ENCODE measurements at places on chromosomes 13 and 19.
A peak's percentile ranks its signal among the peaks of the same experiment; 100 is the strongest.

DNA sequence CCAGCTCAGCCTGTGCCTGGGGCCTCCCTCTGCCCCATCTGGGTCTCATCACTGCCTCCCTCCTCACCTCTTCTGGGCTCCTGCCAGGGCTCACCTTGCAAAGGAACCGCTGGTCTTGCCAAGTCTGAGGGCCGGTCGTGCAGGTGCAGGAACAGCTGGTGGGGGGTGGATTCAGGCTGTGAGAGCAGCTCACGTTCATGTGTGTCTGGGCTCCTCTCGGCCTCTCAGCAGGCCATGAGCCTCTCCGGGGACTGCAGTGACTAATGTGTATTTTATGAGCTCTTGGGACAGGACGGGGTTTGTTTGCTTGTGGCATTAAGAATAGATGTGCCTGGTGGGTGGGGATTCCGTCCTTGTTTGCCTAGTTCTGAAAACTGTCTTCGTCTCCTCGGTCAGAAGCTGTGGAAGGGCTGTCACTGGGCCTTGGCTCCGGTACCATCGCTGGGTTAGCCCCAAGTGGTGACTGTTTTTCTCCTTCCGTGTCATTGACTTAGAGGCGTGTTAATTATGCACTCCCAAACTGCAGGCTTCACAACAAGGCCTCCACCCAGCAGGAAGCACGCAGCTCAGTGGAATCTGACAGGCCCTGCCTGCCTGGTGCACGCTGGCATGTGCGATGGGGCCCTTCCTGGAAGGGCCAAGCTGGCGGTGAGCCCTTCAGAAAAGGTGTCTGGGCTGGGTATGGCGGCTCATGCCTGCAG lies 77.6 kb downstream of the KDM4B start:
- DNase-seq = peak; percentile 94

DNA sequence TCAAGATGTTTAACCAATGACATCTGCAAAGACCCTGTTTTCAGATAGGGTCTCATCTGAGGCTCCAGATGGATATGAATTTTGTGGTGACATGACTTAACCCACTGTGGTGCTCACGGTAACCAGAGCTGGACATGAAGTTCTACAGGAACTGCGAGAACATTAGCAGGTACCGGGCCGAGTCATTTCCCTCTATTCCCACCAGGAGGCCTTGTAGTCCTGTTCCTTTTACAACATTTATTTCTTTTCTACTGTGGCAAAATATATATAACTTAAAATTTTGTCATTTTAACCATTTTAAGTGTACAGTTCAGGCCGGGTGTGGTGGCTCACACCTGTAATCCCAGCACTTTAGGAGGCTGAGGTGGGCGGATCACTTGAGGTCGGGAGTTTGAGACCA lies 7.6 kb upstream of the TSPAN16 start:
- DNase-seq = no peak

DNA sequence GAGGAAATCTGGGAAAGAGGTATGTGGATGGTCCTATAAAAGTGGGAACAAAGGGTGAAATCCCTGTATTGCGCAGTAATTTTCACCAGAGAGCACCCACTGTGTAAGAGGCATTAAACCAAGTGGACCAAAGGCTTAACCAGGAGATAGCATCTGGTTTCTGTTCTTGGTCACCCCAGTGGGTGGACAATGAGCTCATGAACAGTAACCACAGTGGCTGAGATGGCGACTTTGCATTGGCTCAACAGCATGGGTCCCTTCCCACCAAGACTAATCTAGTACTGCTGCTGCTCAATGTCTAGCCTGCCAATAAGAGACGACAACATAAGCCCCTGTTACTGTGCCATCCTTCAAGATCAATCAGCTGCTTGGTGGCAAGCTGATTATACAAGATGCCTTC lies 36.6 kb downstream of the CCDC169 start:
- no peak for DNase-seq

GRCh38 chr13:77536358-77536757 lies 852 bp downstream of the SCEL start:
- DNase-seq = no peak

DNA sequence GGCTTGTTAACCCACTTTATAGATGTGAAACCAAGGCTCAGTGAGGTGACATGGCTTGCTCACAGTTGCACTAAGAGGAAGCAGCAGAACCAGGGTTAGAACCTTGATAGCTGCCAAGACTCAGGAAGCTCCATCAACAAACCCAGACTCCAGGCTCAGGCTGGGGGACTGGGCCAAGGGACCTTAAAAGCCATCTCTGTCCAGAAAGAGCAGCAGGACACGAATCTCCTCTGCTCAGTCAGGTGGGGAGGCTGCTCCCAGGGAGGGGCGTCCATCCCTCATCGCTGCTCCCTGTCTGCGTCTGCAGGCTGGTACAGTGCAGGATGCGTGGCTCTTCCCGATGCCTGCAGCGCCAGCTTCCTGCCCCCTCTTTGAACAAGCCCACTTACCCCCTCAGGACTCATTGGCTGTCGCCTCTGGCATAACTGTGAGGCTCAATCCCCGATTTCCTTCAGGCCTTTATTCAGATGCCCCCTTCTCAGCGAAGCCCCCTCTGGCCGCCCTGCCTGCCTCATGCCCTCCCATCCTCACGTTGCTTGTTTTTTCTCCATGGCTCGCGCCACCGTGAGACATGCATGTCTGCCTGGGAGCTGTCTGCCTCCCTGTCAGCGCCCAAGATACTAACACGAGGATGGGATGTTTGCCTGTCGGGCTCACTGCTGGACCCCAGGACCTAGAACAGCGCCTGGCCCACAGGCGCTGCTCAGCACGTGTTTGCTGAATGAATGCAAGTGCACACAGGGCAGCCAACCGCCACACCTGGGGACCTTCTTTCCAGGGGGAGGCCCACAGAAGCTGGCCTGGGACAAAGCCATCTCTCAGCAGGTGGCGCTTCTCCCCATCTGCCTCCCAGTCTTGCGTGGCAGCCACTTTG lies 21.5 kb downstream of the AKT2 start:
- DNase-seq = no peak

DNA sequence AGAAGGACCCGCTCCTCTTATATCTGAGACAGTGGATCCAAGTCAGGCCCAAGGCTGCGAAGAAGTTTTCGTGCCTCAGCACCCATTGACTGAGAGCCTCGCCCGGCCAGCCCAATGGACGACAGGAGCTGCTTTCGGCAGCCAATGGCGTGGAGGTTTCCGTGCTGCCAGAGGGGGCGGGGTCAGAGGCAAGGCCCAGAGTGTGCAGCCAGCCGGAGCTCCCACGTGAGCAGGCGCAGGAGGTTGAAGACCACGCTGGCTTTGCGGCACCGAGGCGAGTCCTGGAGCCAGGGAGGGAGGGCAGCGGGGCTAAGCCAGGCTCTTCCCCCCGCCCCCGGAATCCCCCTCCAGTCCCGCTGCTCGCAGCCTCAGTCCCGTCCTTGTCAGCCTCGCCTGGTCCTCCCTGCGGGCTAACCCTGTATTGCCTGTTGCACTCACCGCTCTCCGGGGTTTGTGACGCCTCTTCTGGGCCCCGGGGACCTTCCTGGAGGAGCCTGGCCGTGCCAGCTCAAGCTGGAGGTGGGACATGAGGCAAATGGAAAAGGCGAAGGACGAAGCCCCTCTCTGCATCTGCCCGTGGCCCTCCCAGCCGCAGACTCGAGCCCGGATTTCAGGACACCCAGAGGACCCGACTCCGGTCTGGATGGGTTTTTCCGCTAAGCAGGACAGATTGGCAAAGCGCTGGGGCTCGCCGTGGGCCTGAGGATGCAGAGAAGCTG lies 1.5 kb downstream of the IFNL4 start:
- no peak for DNase-seq

DNA sequence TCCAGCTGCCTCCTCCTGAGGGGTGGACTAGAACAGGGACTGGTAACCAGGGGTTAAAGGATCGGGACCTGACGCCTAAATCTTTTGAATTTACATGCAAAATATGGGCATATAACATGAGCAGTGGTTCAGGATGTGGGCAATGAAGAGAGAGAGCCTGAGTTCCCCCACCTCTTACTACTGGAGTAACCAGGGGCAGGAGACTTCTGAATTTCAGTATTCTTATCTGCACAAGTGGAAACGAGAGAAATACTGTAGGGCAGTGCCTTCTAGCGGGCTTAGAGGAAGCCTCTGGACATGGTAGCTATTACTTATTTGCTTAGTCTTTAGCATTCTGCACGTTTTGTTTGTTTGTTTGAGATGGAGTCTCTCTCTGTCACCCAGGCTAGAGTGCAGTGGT lies 26.3 kb downstream of the BCAT2 start:
- no peak for DNase-seq

GRCh38 chr13:51158880-51159518 lies 47.9 kb upstream of the C13orf42 start:
- no peak for DNase-seq

GRCh38 chr19:48595833-48596232 lies 10.7 kb upstream of the SPACA4 start:
- DNase-seq = no peak

GRCh38 chr13:41751277-41751676 lies 209.6 kb downstream of the VWA8 start:
- DNase-seq = no peak

DNA sequence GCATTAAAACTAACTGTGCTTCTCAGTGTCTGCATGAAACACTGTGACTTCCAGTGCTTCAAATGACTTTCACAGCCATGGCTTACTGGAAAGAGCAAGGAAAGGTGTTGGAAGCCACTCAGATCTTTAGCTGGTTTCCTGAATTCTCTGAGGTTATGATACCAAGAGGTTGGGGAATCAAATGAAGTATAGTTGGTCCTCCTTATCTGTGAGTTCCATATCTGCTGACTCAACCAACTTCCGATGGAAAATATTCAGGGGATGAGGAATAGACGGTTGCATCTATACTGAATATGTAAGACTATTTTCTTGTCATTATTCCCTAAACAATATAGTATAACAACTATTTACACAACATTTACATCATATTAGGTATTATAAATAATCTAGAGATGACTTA lies 32.4 kb downstream of the EPSTI1 start:
- no peak for DNase-seq

GRCh38 chr19:33750587-33751435 lies 45.9 kb upstream of the KCTD15 start:
- DNase-seq = no peak

DNA sequence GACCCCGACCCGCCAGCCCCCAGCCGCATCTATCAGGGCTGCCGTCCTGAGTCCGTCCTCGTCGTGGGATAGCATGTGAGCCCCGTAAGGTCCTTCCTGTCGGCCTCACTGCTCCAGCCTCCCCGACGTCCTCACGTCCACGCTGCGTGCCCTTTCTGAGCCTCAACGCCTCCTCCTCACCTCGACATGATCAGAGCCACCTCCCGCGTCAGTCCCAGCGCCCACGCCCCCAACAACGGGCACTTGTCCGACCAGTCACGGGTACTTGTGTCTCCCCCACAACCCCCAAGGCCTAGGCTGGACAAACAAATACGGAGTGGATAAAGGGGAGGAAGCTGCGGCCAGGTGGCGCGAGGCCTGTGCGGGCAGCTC lies 665 bp downstream of the ZNF497 start:
- DNase-seq = peak; percentile 33

DNA sequence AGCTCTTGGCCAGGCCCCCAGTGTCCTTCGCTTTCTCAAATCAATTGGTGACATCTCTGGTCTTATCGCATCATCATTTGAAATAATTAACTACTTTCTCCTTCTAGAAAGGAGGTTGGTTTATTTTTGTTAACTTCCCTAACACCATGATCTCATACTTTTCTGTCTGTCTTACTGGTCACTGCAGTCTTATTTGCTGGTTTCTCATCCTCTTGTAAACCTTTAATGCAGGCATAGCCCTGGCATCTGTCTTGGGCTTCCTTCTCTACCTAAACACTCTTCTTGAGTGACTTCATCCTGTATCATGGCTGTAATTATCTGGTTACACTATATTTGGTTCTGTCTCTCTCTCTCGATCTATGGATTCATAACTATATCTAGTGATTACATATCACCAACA lies 152.8 kb downstream of the CYSLTR2 start:
- no peak for DNase-seq

- no peak for DNase-seq
Observed at GRCh38 chr13:30078059-30078458, 227.6 kb upstream of the UBL3 start.

GRCh38 chr19:39351537-39352064 lies 9.4 kb downstream of the SAMD4B start:
- DNase-seq = no peak

DNA sequence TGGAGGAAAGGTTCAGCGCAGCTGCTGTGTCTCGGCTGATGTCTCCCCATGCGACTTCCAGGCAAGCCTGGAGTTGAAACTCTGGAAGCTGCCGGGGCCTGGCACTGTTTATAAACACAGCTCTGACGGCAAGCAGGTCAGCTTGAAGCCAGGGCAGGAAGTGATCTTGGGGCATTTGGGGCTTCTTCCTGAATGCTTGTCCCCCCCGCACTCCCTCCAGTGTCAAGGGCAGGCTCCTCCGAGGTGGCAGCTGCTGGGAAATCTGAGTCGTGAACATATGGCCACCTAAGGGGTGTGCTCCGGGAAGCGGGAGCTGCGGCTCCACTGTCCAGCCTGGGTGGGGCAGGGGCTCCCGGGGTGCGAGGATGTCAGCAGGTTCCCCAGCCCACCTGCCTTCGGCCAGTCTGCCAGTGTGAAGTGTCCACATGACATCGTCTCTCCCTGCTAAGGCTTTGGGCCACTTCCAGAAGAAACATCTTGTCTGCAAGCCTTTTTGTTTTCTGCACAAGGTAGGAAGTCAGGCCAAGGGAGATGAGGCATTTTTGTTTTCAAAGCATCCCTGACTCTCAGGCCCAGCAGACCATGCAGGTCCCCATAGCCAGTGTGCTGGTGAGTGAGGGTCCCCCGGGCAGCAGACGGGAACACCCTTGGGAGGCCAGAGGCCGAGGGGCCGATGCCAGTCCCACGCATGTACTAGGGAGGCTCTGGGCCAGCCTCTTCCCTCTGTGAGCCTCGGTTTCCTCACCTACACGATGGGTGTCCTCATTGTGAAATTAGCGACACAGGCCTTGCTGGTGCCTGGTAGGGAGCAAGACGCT lies 2.7 kb downstream of the PIAS4 start:
- DNase-seq = no peak

DNA sequence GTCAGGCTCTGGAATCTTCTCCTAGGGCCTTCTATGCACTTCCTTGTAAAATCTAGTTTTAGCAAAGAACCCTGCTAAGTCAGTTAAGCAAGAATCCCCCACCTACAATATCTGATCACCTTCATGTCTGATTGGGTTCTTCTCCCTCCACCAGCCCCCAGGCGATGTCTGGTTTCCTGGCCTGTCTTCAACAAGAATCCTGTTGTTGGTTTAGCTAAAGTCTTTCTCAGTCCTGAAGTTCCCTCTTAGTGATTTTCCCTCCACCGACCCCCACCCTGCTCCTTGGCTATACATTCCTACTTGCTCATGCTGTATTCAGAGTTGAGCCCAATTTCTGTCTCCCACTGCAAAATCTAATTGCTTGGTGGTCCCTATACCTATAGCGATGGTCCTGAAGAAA lies 35.2 kb upstream of the SLC46A3 start:
- DNase-seq = no peak

DNA sequence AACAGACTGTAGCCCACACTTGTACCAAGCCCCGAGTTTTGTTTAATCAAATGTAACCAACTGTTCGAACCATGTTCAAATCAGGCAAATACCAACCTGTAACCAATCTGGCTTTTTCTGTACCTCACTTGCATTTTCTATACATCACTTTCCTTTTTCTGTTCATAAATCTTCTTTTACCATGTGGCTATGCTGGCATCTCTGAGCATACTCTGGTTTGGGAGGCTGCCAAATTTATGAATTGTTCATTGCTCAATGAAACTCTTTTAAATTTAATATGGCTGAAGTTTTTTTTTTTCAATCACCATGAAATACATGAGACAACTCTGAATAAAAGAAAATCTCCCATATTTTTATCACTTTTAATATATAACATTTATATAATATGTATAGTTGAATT lies 256.1 kb downstream of the SLITRK6 start:
- no peak for DNase-seq

- DNase-seq = no peak
Observed at GRCh38 chr19:993361-993830, 6.8 kb upstream of the GRIN3B start.

GRCh38 chr19:39943586-39943985 lies 9.2 kb upstream of the FCGBP start:
- no peak for DNase-seq

Data from NCI-H187 (cell line).